ENCODE measurements at places on chromosomes 5 and 9.

DNA sequence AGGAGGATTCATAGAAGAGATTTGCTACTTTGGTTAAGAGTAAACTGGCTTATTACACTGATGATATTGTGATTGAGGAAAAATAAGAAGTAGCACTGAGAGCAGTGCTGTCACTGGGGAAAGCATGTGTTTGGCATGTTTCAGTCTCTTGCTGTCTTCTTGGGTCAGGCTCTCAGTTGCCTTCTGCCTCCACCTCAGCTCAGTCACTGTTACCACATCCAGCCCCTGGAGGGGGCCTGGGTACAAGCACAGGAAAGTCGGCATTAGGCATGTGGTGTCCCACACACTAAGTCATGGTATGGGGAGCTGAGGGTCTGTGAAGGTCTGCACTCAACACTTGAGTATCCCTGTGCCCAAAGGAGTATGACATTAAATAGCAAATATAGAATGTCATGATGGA lies 958.3 kb upstream of the CDH9 start:
- no peak for DNase-seq

DNA sequence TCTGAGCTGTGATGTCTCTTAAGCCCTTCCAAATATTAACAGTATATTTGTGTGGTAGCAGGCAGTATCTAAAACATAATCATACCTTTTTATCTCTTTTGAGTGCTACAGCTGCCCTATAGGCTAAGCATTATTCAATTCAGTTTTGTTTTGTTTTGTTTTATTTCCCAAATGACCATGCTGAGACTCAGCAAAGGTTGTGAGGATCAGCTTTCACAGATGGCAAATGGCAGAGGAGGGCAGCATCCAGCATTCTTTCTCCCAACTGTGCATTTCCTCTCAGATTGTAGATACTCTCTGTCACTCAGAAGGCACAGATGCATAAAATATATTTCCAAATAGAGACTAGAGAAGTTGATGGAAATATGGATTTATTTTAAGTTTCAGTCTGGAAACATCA lies 90.7 kb downstream of the DAPK1 start:
- DNase-seq, result no peak

- no peak for DNase-seq
Measured at GRCh38 chr5:65440456-65440855, 41.3 kb downstream of the ADAMTS6 start.

DNA sequence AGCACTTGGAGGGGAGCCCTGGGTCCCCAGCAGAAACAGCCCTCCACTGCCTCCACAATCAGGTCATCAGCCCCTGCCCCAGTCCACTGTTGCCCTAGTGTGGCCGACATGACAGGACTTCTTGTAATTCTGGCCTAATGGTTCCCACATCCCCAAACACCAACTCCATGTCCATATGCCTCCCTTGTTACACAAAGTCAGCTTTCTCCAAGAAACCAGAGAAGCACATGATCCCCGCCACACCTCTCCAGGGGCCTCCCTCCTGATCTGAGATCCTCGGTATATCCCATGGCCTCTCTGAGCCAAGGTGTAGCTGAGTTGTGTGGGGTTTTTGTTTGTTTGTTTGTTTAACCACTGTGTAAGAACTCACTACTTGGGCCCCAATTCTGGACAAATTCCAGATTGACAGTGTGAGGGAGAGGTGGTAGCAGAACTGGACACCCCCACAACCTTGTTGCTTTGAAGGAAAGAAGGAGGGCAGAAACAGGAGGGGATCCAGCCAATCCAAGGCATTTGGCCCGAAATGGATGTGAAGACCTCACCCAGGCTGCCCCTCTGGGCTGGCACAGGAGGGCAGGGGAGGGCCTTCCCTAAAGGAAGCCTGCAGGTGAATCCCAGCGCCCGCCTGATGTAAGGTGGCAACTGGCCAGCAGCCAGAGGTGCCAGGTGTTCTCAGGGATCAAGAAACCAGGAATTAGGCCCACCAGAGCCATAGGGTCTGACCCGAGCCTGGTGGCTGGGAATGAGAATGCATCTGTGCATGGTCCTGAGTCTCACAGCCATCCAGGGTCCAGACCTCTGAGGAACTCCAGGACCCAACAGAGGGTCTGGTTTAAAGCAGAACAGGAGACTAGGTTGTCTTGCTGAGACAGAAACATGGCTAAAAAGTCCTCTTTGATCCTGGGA lies 13.4 kb downstream of the IRF1 start:
- DNase-seq, result no peak

- DNase-seq, result no peak
Measured at GRCh38 chr5:103408408-103408807, 149.8 kb downstream of the MACIR start.

DNA sequence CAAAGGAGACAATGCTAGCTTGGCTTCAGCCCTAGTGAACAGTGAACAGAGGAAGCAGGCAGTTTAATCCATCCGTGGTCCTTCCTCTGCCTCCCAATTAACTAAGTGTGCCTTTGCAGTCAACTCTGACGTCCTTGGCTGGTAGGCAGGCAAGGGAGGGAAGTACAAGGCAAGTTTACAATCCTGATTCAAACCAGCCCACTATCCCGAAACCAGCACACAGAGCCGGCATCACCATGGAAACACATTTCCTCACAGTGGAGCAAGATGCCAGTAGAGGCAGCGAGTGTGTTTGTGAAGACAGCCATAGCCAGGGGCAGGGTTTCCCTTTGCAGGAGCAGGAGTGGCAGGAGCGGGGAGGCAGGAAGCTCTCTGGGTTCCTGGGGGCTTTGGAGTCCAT lies 73.9 kb downstream of the GOLPH3 start:
- no peak for DNase-seq

GRCh38 chr5:79975422-79975821 lies 15.6 kb downstream of the MTX3 start:
- DNase-seq, result no peak

DNA sequence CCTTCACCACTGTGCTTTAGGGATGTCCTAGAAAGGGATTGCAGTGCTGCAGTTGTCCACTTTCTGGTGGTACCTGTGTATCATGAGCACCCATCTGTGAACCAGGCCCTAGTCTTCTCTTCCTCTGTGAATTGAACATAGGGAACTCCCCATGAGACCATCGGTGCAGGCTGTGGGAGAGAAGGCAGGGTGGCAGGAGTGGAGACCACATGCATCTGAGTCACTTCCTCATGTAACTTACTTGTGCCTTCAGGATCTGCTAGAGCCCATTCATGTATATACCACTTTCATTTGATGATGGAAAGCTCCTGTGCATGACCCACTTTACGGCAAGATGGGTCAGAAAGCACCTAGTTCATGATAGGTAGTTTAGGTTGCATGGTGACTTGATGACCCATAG lies 478.1 kb upstream of the CDH9 start:
- no peak for DNase-seq

- peak; percentile 37 for DNase-seq
Measured at GRCh38 chr5:16626696-16627264, 10.0 kb upstream of the RETREG1 start.

- DNase-seq, result no peak
Measured at GRCh38 chr9:130473566-130473965, 28.8 kb downstream of the ASS1 start.

GRCh38 chr5:3595006-3595961 lies at the start of gene IRX1:
TSS of gene IRX1 (plus strand) at chr5:3595832. CDS start at chr5:3596106, 274 bp downstream.
- DNase-seq, result no peak

GRCh38 chr9:27358007-27358406 lies 61.1 kb upstream of the EQTN start:
- DNase-seq, result no peak

- no peak for DNase-seq
Measured at GRCh38 chr5:83628360-83628759, 92.3 kb downstream of the HAPLN1 start.

GRCh38 chr5:54845567-54845941 lies 139.8 kb downstream of the ESM1 start:
- DNase-seq, result no peak

DNA sequence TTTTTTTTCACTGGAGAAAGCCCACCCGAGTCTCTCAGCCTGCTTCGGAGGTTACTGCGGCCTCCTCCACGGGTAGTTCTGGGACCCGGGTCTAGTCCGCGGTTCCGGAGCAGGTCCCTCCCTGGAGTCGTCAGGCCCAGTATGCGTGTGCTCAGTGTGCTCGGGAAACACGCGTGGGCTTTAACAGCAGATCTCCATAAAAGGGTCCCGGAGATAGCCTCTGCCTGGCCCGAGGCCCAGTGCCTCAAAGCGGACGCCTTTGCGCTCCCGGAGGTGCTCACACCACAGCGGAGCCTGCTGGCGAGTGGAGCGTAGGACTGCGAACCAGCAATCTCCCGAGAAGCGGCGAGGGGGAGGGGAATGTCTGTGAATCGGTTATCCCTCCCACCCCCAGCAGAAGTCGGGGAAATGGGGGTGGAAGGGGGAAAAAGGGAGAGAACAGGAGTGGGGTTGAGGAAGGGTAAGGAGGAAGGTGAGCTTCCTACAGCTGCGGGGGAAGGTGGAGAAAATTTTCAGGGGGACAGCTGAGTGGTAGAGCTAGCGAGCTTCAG lies 28.7 kb downstream of the CDKN2A start:
- DNase-seq, result no peak

DNA sequence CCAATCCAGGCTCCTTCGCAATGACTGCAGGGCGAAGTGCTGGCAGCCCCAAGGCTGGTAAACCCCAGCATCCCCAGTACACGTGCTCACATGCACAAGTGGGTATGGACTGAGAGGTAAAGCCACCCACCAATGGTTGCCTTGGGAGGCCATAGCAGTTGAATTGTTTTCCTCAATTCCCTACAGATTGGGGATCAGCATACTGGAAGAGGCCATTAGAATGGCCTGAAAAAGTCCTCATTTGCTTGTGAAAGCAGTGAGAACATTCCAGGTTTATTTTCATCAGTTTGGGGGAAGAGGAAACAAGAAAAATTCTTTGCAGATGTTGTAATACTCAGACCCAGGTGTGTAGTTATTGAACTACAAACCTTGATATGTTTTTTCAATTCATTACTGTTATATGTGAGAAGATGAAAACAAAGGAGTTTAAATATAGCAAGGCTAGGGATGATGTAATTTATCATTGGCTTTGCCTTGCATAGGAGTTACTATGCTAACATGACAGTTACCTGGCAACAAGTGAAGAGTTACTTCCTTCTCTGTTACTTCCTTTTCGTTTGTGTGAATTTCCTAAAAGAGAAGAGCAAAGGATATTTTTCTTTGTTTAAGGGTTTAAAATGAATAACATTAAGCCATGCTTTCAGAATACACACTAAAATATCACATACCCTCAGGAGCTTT lies 36.4 kb downstream of the MTMR12 start:
- DNase-seq, result no peak

DNA sequence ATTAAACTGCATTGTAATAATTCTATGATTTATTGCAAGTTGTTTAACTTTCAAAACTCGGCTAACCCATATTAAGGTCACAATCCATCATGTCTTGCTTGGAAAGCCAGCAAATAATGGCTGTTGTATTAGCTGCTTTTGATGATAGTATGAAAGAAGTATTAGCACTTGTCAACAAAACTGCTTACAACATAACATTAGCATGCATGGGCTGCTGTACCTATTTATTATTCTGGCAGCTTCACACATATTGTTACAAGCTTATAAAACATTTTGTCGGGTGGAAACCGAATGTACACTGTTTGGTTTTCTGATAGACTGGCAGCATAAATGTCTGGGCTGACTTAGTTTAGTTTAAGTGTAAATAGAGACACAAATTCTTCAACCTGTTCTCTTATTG lies 378.3 kb downstream of the KIAA0825 start:
- no peak for DNase-seq

DNA sequence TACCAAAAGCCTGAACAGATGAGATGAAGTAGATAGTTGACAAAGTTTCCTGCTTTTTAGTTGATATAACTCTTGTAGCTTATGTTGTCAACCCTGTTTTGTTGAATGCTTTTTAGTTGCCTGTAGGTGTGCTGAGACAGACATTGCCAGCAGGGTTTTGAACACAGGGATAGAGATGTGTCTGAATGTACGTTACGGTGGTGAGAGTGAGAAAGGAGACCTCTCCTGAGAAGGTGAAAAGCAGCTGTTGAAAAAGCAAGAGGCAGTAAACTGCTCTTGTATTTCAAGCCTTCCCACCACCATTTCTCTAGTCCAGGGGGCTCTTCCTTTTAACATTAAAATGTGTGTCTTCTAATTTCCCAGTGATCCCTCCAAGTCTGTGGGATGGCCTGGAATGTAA lies 14.7 kb downstream of the DNAJC21 start:
- no peak for DNase-seq

- no peak for DNase-seq
Measured at GRCh38 chr5:71865665-71866320, 146.7 kb downstream of the CARTPT start.

- no peak for DNase-seq
Measured at GRCh38 chr5:54881286-54882005, 103.9 kb downstream of the ESM1 start.

DNA sequence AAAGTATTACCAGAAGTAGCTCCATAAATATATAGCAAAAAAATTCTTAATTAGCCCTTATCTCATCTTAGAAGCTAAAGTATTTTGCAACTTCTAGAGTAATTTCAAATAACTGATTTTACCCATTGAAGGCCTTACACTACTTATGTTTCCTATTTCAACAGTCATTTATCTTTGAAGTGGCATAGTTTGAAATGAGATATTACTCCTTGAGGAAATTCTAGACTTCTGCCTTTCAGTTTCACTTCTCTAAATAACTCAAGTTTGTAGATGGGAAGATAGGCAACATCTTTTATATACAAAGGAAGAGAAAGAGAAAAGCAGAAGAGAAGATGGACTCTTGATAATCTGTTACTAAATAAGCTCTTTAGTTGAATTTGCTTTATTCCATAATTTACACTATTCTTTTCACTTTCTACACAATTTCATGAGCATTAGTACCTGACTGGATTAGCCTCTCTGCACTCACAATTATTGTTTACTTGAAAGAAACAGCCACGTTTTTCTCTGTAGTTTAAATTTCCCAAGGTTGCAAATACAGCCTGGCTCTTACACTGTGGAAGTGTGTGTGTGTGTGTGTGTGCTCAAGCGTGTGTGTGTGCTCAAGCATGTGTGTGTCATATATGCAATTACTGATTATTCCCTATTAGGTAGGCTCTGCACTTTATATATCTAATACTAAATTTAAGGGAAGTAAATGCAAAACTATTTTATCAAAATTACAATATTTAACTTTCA lies 60.6 kb upstream of the EMB start:
- DNase-seq, result no peak

DNA sequence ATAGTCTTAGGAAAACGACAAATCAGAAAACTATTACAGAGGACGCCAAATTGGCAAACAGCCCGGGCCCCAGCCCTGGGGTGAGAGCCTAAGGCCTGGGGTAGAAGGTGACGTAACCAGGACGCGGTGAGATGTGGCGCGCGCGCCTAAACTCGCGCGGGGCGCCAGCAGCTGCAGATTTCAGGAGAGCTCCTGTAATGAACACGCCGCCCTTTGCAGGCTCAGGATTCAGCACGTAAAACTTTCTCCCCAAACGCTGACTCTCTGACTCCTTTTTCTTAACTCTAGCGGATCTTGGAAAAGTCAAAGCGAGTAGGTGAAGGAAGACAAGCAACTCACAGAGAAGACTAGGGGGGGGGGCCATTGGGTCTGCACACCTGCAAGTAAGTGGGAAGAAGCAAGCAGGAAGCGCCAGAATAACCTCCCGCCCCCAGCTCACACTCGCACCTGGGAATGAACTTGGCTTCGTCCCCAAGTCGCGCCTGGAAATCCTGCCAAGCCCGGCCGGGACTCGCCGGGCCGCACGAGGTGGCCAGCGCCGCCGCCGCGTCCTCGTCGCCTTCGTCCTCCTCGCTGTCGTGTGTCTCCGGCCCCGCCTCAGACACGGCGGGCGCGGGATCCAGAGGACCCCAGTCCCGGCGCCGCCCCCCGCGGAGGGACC lies 822 bp downstream of the RASEF start:
- DNase-seq, result no peak

Measured in activated CD4-positive, alpha-beta T cell treated with anti-CD3 and anti-CD28 coated beads, Interleukin-2, amount 50 U/mL, for 24 hours (primary cell).